ENCODE measurements at places on chromosomes 5 and 9. TPM values are rescaled to one million over a fixed set of nuclear protein-coding genes. Genes with fewer than 3 reads are reported as not detected.

Gene TAS2R1
- not detected for total RNA-seq

Gene RFX3
- 6.2 TPM for total RNA-seq

Gene GRK6
- 13.8 TPM for total RNA-seq

Gene PTGS1
- 2.7 TPM for total RNA-seq

Gene PTPRD
- 67.2 TPM for total RNA-seq

Gene ADAMTS19
- 39.6 TPM for total RNA-seq

Gene SH3GL2
- total RNA-seq, result 0.09 TPM

Gene PAEP
- total RNA-seq, result not detected

Gene IFNB1
- total RNA-seq, result not detected

Gene ZBTB26
- 6.2 TPM for total RNA-seq

Gene CDC20B
- total RNA-seq, result not detected

Gene CCDC152
- 1.3 TPM for total RNA-seq

Gene OR1Q1
- not detected for total RNA-seq

Gene ADAMTS6
- 3.2 TPM for total RNA-seq

Gene ROR2
- total RNA-seq, result 5.2 TPM

Gene KLHL3
- total RNA-seq, result 3.6 TPM

Gene PCDHGA2
- 1.6 TPM for total RNA-seq

Gene TRPM3
- 0.49 TPM for total RNA-seq

Gene GRXCR2
- not detected for total RNA-seq

Gene MLANA
- total RNA-seq, result not detected

Gene SUSD3
- total RNA-seq, result 2.6 TPM

Gene PDE6A
- total RNA-seq, result not detected

Gene NRARP
- 2.5 TPM for total RNA-seq

Gene CDH9
- total RNA-seq, result 0.18 TPM

Gene TMEM174
- not detected for total RNA-seq

Gene MCTP1
- total RNA-seq, result 11.0 TPM

Gene PCDHAC1
- 0.27 TPM for total RNA-seq

Gene RPL12
- total RNA-seq, result 2,837 TPM

Gene PLK2
- total RNA-seq, result 103 TPM

Gene DNAH5
- total RNA-seq, result 1.7 TPM
